ENCODE measurements at places on chromosomes 16 and 17. TPM values are rescaled to one million over a fixed set of nuclear protein-coding genes. Genes with fewer than 3 reads are reported as not detected.
A peak's percentile ranks its signal among the peaks of the same experiment; 100 is the strongest.

Gene ITGAX
- 0.37 TPM for polyA plus RNA-seq

Gene SLC5A10
- polyA plus RNA-seq: 16.5 TPM

Gene GRIN2A
- 0.28 TPM for polyA plus RNA-seq

Gene CDRT15
- not detected for polyA plus RNA-seq

Gene FAM20A
- polyA plus RNA-seq: 65.8 TPM

Gene DHRS7C
- polyA plus RNA-seq: not detected

Gene SDR42E2
- not detected for polyA plus RNA-seq

Gene RBL2
- polyA plus RNA-seq: 22.7 TPM

Gene POLDIP2
- polyA plus RNA-seq: 174 TPM

Gene HCRT
- polyA plus RNA-seq: not detected

Gene SKAP1
- 42.6 TPM for polyA plus RNA-seq

Gene GP1BA
- not detected for polyA plus RNA-seq

Gene ZP2
- polyA plus RNA-seq: not detected

Gene OTOA
- 0.39 TPM for polyA plus RNA-seq

Gene CFAP20
- polyA plus RNA-seq: 33.3 TPM

Gene NDEL1
- 17.9 TPM for polyA plus RNA-seq

Gene CD300LF
- 0.49 TPM for polyA plus RNA-seq

Gene KIF19
- not detected for polyA plus RNA-seq

GRCh38 chr16:66025751-66026150, 340.7 kb upstream of the CDH5 start:
- DNase-seq: no peak

DNA sequence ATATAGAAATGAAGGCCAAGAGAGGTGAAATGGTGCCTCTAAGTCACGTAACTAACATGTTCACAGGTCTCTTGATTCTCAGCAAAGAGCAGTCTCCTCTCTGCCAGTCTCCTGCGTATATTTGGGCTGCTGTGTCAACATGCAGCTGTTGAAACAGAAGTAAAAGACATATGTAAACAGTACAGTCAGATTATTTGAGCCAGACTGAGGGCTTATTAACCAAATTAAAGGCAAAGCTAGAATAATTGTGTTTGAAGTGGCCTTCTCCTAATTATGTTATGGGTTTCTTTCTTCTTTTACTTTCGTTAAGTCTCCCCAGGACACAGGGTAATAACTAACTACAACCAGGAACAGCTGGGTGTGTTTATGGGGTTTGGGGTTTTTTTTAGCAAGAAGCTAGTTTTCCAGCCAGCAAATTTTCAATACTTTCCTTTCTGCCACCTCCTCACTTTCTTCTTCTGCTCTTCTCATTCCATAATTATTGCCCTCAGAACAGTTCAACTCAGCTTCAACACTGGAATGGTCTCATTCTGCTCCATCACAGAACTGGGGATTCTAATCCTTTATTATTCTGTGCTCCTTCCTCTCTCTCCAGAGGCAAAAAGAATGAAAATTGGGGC, 18.4 kb downstream of the G6PC1 start:
- no peak for DNase-seq

GRCh38 chr16:69500496-69500895, 65.3 kb upstream of the NFAT5 start:
- no peak for DNase-seq

GRCh38 chr17:3846437-3847164, 555 bp upstream of the NCBP3 start:
- DNase-seq: no peak

DNA sequence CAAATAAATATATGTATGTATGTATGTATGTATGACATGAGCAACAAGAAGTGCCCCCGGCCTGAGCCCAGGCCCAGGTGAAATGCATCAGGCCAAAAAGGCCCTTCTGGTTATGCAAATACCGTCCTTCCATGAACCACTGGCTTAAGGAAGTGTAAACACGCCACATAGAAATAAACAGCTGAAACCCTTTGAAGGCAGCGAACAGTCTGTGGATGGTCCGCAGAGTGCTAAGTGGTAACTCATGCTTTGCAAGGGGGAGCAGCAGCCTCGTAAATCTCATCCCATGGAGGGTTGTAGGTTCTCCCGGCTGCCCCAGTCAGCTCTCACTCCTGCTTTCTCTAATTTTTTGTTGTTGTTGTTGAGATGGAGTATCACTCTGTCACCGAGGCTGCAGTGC, 36.7 kb downstream of the COTL1 start:
- peak; percentile 48 for DNase-seq

- peak; percentile 70 for DNase-seq
Measured at GRCh38 chr17:65231662-65232335, 94.6 kb downstream of the RGS9 start.

DNA sequence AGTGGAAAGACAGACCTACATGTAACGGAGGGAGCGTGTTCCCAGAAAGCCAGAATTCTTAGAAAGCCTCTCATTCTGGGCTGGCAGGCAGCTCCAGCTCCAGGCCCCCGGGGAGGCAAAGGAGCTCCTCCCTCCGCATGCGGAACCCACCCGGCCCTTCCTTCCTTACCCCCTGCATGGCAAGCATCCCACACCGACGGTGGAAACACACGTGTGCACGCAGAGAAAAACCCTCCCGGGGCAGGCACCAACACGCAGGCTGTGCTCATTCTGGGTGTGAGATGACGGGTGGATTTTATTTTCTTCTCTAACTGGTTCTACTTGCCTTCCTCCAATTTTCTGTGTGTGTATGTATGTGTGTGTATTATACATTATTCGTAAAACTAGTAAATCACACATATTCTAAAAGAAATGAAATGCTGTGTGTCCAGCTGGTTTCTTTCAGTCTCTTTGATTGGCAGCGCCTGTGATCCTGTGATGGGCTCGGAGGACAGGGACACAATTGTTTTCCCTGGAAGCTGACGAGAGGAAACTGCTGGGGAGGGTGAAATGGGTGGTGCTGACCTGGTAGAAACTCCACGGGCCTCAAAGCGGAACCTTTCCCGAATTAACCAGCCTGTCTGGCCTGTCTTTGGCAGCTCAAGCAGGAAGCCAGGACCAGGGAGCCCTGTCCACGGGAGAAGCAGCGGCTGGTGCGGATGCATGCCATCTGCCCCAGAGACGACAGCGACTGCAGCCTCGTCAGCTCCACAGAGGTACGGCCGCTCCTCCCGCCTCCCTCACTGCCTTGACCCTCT, 22.2 kb downstream of the CARD14 start:
- no peak for DNase-seq

DNA sequence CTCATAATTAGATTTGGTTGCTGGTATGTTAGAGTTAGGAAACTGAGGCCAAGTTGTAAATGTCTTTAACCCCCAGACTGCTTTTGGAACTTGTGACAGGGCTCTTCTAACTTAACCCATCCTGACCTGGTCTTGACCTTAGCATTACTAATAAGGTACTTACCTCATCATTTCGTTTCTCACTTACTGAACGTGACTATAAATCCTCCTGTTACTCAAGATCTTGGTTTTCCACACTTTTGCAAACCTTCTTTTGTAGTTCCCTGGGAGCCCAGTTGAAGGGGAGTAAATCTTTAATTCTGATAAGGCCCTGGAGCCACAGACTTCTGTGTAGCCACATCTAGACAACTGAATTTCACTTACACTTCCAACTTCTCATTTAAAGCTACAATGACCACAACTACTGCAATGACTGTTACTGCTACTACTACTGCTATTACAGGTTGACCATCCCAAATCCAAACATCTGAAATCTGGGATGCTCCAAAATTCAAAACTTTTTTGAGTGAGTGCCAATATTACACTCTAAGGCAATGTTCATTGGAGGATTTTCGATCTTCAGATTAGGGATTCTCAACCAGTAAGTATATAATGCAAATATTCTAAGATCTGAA, 248.8 kb upstream of the TBX2 start:
- no peak for DNase-seq

DNA sequence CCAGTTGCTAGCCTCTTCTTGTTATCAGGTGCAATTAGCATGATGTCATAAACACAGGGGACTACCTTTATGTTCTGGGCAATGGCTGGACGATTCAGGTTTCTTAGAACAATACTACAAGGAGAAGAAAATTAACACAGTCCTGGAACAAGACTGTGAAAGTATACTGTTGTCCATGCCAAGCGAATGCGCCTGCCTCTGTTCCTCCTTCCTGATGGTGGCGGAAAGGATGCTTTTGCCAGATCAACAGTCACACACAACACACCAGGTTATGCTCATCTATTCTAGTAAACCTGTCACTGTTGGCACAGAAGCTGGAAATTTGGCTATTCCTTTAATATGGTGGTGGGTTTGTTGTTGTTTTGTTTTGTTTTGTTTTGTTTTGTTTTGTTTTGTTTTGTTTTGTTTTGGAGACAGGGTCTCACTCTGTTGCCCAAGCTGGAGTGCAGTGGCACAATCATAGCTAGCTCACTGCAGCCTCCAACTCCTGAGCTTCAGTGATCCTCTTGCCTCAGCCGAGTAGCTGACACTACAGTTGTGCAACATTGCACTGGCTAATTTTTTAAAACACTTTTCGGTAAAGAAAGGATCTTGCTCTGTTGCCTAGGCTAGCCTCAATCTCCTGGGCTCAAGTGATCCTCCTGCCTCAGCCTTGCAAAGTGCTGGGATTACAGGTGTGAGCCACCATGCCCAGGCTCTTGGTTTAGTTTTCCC, 3.1 kb upstream of the CD300LD start:
- no peak for DNase-seq

GRCh38 chr16:9797306-9797705, 384.9 kb downstream of the GRIN2A start:
- no peak for DNase-seq

- DNase-seq: no peak
Measured at GRCh38 chr16:3508736-3509135, 7.9 kb downstream of the CLUAP1 start.

- DNase-seq: peak; percentile 81
Measured at GRCh38 chr17:82384730-82385481, 13.3 kb downstream of the UTS2R start.

GRCh38 chr17:73359987-73360410, 48.2 kb upstream of the CDC42EP4 start:
- no peak for DNase-seq

DNA sequence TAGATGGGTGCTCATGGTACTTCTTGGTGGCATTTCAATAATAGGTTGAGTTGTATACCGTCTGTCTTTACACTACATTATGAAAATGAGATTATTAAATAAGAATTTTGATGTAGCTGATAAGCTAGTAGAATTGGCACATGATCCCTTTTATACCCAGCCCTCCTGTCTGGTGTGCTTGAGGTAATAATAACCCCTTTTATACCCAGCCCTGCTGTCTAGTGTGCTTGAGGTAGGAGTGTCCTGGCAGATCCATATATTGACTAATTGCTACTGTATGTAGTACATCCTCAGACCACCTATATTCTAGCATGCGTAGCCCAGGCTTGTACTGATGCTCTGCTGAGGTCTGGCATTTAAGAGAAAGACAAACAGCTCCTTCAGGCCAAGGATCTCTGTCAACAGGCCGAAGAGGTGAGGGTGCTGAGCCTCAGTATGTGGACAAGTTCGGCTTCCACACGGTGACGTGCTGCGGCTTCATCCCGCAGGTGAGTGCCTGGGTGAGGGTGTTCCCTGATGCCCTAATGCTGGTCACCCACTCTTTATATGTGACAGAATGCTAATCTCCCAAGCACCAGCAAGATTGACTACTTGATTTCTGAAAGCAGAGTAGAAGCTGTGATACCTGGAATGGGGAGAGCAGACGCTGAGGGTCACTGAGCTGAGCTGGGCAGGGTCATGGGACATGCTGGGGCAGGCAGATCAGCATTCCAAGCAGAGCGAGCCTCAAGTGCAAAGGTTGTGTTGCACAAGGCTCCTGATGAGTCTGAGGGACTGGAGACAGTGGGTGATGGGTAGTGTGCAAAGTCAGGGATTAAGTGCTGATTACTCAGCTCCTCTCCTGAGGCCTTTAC, 5.7 kb downstream of the FN3K start:
- peak; percentile 30 for DNase-seq

- no peak for DNase-seq
Measured at GRCh38 chr16:57413733-57414132, 9.2 kb downstream of the CCL17 start.

DNA sequence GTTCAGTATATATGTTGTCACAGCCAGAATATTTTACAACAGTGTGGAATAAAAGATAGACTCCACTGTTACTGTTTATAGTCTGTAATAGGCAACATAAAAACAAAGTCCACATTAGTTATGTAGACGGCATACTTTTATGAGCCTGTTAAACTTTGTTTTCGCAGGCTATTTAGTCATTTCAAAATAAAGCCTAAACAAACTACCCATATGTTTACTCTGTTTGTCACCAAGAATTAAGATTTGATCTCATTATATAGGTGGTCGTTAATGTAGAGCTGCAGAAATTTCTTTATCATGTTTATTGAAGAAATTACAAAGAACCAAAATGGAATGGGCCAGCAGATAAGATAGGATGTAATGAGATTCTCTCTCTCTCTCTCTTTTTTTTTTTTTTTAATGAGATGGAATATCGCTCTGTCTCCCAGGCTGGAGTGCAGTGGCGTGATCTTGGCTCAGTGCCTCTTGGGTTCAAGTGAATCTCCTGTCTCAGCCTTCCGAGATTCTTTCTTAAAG, 943.8 kb upstream of the SOX9 start:
- DNase-seq: peak; percentile 46

DNA sequence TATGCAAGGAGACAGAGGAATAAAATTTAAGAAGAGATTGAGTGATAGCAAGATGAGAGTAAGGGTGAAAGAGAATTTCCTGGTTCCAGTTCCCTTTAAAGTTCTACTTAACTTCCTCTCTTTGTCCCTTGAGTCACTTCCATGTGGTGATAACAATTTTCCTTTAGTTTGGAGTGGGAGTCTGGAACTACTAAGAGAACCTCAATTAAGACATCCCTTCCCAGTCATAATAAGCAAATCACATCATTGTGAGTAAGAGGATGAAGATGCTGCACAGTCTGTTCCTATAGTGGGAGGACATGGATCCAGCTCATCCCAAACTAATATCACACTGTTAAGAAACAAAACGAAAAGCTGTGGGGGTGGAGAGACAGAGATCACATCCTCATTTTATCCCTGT, 24.4 kb downstream of the TBX21 start:
- DNase-seq: no peak

- DNase-seq: no peak
Measured at GRCh38 chr17:43212641-43213490, 1.2 kb downstream of the TMEM106A start.

DNA sequence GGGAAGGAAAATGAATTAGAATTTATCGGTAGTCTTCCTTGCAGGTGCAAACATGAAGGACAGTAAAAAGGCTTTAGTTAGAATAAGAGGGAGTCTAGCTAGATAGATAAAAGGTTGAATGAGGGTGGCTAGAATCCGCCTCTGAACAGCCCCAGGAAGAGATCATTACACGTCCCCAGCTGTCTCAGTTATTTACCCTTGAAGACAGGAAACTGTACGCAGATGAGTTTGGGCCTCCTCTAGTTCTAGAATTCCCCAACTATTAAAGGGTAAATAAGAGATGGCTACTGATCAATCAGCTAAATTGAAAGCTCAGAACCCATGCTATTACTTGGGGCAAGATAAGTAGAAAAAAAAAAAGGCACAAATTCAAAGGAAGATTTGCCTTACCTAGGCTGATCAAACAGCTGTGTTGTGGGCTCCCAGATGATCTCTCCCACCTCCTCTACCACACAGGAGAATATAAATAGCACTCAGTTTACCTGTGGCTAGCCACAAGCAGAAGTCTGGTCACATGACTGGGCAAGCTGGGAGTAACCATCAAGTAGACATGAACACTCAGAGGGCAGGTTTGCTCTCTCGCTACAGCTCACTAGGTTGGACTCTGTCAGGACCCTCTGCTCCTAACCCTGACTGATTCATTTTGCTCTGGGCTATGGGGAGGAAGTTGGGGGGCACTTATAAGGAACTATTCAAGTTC, 17.0 kb downstream of the FAM117A start:
- DNase-seq: no peak

GRCh38 chr17:76408037-76408849, 23.8 kb downstream of the SPHK1 start:
- peak; percentile 65 for DNase-seq
